NCI-H1436 treated with DMSO at 0.1 percent for 48 hours (cell line): ENCODE measurements at places on chromosomes 1 and 21.

DNA sequence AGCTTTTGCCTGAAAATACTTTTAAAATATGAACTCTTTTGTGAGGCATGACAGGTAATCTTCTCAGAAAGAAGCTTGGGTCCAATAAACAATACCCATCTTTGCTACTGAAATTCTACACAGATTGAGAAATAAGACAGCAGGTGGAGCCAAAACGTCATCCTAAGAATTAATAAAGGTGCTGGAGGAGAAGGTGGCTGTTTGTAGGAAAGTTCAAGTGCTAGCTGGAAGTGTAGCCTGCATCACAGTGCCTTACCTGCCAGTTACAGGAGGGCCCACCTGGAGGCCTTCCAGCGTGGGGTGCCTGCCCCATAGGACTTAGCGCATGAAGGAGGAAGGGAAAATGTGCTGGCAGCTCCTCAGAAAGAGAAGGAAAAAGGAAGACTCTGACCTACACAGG lies 93.7 kb downstream of the TTC3 start:
- DNase-seq = no peak

GRCh38 chr1:234987415-234988154 lies 141.1 kb downstream of the TOMM20 start:
- DNase-seq = no peak

- DNase-seq = no peak
Observed at GRCh38 chr1:205472737-205473441, 17.0 kb upstream of the BLACAT1 start.

GRCh38 chr1:19680644-19681043 lies 16.0 kb downstream of the HTR6 start:
- DNase-seq = no peak

- DNase-seq = no peak
Observed at GRCh38 chr1:76267631-76268030, 193.1 kb downstream of the ST6GALNAC3 start.

- no peak for DNase-seq
Observed at GRCh38 chr1:156905651-156906050, 12.1 kb downstream of the PEAR1 start.
